Ovary (tissue), 10 donors: ENCODE measurements at places on chromosomes 11 and 22. TPM values are rescaled to one million over a fixed set of nuclear protein-coding genes. Genes with fewer than 3 reads are reported as not detected.

MS4A12 gene
- total RNA-seq: not detected

IMMP1L gene
- 20.5 TPM for total RNA-seq

KLHL35 gene
- total RNA-seq: 0.13 TPM

CTSF gene
- total RNA-seq: 181 TPM

SLC22A9 gene
- not detected for total RNA-seq

MOV10L1 gene
- total RNA-seq: 6.3 TPM

CBX7 gene
- 107 TPM for total RNA-seq

NCAM1 gene
- total RNA-seq: 133 TPM

KDM4D gene
- 0.87 TPM for total RNA-seq

MIOX gene
- not detected for total RNA-seq

UBQLNL gene
- 1.5 TPM for total RNA-seq

RIC3 gene
- total RNA-seq: 26.3 TPM

PACS1 gene
- 83.9 TPM for total RNA-seq

MAP6 gene
- total RNA-seq: 18.7 TPM

TMEM191C gene
- 0.83 TPM for total RNA-seq

MMP27 gene
- total RNA-seq: not detected

OR51B5 gene
- total RNA-seq: 1.1 TPM

TH gene
- total RNA-seq: 0.97 TPM

INPP5J gene
- total RNA-seq: 3.1 TPM

PANX2 gene
- 3.3 TPM for total RNA-seq

MPPED2 gene
- total RNA-seq: 3.0 TPM

ADAMTS8 gene
- 0.40 TPM for total RNA-seq

UPK3A gene
- total RNA-seq: not detected

MTFP1 gene
- 1.7 TPM for total RNA-seq

MS4A8 gene
- total RNA-seq: 2.0 TPM

APOBEC3G gene
- total RNA-seq: 36.5 TPM

PGA5 gene
- not detected for total RNA-seq

DDX25 gene
- 0.48 TPM for total RNA-seq

MMP3 gene
- not detected for total RNA-seq

PRODH gene
- 0.77 TPM for total RNA-seq

LGALS12 gene
- total RNA-seq: 0.53 TPM

GAL gene
- total RNA-seq: not detected
